A549 treated with GW870086 at 1 μM for 4 hours (cell line): ENCODE measurements at places on chromosomes 4 and X. TPM values are rescaled to one million over a fixed set of nuclear protein-coding genes. Genes with fewer than 3 reads are reported as not detected.

Gene ARMCX1
- 0.21 to 0.46 TPM (median 0.35 TPM) in 5 replicates for total RNA-seq

Gene TLR3
- total RNA-seq: 0.34 to 0.48 TPM (median 0.40 TPM) in 5 replicates

Gene SLC9B1
- total RNA-seq: 0.16 to 0.28 TPM in 2 of 5 replicates, not detected in the others

Gene NEXMIF
- total RNA-seq: 0.01 to 0.02 TPM in 2 of 5 replicates, not detected in the others

Gene DCHS2
- 0.03 TPM in 1 of 5 replicates, not detected in the others for total RNA-seq

Gene KLB
- 0.08 to 0.15 TPM (median 0.11 TPM) in 5 replicates for total RNA-seq

Gene SOX3
- total RNA-seq: 0.07 TPM in 1 of 5 replicates, not detected in the others

Gene STPG2
- total RNA-seq: not detected in 5 replicates

Gene TCEAL2
- not detected in 5 replicates for total RNA-seq

Gene MAGEA9B
- total RNA-seq: not detected in 5 replicates

Gene SPATA4
- 0.18 to 0.45 TPM (median 0.20 TPM) in 4 of 5 replicates, not detected in the other for total RNA-seq

Gene MMRN1
- not detected in 5 replicates for total RNA-seq

Gene CEP135
- total RNA-seq: 3.7 to 5.1 TPM (median 4.9 TPM) in 5 replicates

Gene AKAP4
- total RNA-seq: not detected in 5 replicates

Gene RHOXF2
- total RNA-seq: not detected in 5 replicates

Gene RAB39B
- total RNA-seq: 0.55 to 0.69 TPM (median 0.60 TPM) in 5 replicates

Gene STARD8
- 1.2 to 2.0 TPM (median 1.8 TPM) in 5 replicates for total RNA-seq

Gene SMIM10L2A
- total RNA-seq: 0.10 to 0.21 TPM (median 0.15 TPM) in 5 replicates

Gene BLTP1
- 5.0 to 9.1 TPM (median 8.7 TPM) in 5 replicates for total RNA-seq

Gene MAGEE2
- not detected in 5 replicates for total RNA-seq

Gene TCP11X2
- not detected in 5 replicates for total RNA-seq

Gene MAOA
- total RNA-seq: 0.39 to 0.61 TPM (median 0.44 TPM) in 5 replicates

Gene CPLX1
- total RNA-seq: 0.25 to 1.2 TPM (median 0.44 TPM) in 5 replicates

Gene TEX13C
- 0.03 TPM in 1 of 5 replicates, not detected in the others for total RNA-seq

Gene TMEM255A
- total RNA-seq: 0.27 to 0.49 TPM (median 0.42 TPM) in 5 replicates

Gene ATP1B4
- 0.03 TPM in 1 of 5 replicates, not detected in the others for total RNA-seq

Gene CTSO
- total RNA-seq: 0.54 to 1.2 TPM (median 0.85 TPM) in 5 replicates

Gene FRAS1
- total RNA-seq: 1.7 to 3.3 TPM (median 2.6 TPM) in 5 replicates

Gene SLC26A1
- 0.14 to 0.27 TPM (median 0.23 TPM) in 5 replicates for total RNA-seq

Gene TEX11
- not detected in 5 replicates for total RNA-seq
